Thoracic aorta (tissue), 2 donors: ENCODE measurements at places on chromosomes 7 and 10. TPM values are rescaled to one million over a fixed set of nuclear protein-coding genes. Genes with fewer than 3 reads are reported as not detected.
A peak's percentile ranks its signal among the peaks of the same experiment; 100 is the strongest.

GRCh38 chr7:129948877-129949291 lies 3.9 kb downstream of the UBE2H start:
- H3K4me1 ChIP-seq, result peaks cover 48% of the 10 kb centered on the region
- DNase-seq, result peak; percentile 67
- H3K27me3 ChIP-seq, result no peaks in the 10 kb centered on the region
- peak overlapping the region; percentile 94 for H3K27ac ChIP-seq
- H3K36me3 ChIP-seq, result no peaks in the 10 kb centered on the region

DNA sequence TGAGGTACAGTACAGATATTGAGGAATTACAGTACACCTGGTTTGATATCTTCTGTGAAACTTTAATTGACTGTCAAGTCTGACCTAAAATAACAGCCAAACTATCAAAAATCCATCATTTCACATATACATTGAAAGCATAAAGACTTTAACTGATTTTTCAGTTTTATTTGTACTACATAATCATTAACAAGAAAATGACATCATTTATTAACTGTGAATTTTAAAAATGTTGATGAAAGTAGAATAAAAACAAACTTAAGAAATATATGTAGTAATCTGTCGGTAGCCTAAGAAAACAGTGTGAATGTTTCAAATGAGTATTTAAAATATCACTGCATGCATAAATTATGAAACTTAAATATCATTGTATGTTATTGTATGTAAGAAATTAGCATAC lies 836.7 kb upstream of the GHITM start:
- no peak for DNase-seq
- H3K27ac ChIP-seq, result no peak overlapping the region
- no peaks in the 10 kb centered on the region for H3K4me1 ChIP-seq
- H3K27me3 ChIP-seq, result no peaks in the 10 kb centered on the region
- H3K36me3 ChIP-seq, result no peaks in the 10 kb centered on the region
- no peak overlapping the region for H3K4me3 ChIP-seq

DNA sequence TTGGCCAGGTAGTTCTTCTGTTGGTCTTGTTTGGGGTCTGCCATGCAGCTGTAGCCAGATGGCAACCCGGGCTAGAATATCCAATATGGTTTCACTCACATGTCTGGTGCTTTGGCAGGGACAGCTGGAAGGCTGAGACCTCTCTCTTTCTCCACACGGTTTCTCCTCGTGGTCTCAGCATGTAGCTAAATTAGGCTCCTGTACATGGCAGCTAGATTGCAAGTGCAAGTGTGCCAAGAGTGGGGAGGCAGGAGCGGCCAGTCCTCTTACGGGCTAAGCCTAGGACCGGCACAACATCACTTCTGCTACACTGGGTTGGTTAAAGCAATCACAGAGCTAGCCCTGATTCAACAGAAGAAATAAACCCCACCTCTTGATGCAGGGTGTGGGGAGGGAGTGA lies 9.3 kb upstream of the PDE1C start:
- no peak overlapping the region for H3K27ac ChIP-seq
- DNase-seq, result no peak
- no peaks in the 10 kb centered on the region for H3K27me3 ChIP-seq
- no peak overlapping the region for H3K4me3 ChIP-seq
- no peaks in the 10 kb centered on the region for H3K36me3 ChIP-seq
- no peaks in the 10 kb centered on the region for H3K4me1 ChIP-seq

- DNase-seq, result no peak
- H3K27ac ChIP-seq, result no peak overlapping the region
- H3K27me3 ChIP-seq, result no peaks in the 10 kb centered on the region
- no peaks in the 10 kb centered on the region for H3K4me1 ChIP-seq
These were observed 140.4 kb upstream of the PRSS1 start for GRCh38 chr7:142608630-142609428.

DNA sequence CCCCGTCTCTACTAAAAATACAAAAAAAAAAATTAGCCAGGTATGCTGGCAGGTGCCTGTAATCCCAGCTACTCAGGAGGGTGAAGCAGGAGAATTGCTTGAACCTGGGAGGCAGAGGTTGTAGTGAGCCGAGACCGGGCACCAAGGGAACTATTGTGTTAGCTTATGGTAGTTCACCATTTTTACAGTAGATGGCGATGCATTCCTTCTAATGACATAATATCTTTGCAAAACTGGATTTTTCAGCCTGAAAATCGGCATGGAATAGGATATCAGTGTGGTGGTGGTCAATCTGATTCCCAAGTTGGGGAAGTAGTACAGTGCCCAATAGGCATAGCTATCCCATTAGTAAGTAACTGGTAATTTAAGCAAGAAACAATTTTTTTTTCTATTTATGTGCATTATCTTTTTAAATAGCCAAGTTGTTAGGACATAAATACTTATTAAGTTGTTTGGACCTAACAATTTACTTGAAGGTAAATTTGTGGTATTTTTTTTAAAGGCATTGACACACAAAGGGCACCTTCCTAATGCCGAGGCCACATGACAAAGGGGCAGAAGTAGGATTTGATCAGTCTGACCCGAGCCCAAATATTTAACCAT lies 17.6 kb upstream of the IMPDH1 start:
- no peaks in the 10 kb centered on the region for H3K27me3 ChIP-seq
- DNase-seq, result no peak
- no peak overlapping the region for H3K4me3 ChIP-seq
- H3K4me1 ChIP-seq, result no peaks in the 10 kb centered on the region
- no peak overlapping the region for H3K27ac ChIP-seq
- no peaks in the 10 kb centered on the region for H3K36me3 ChIP-seq

GRCh38 chr10:125449571-125449970 lies 233.4 kb downstream of the TEX36 start:
- no peaks in the 10 kb centered on the region for H3K36me3 ChIP-seq
- no peak overlapping the region for H3K27ac ChIP-seq
- no peak overlapping the region for H3K4me3 ChIP-seq
- H3K4me1 ChIP-seq, result no peaks in the 10 kb centered on the region
- H3K27me3 ChIP-seq, result no peaks in the 10 kb centered on the region

DNA sequence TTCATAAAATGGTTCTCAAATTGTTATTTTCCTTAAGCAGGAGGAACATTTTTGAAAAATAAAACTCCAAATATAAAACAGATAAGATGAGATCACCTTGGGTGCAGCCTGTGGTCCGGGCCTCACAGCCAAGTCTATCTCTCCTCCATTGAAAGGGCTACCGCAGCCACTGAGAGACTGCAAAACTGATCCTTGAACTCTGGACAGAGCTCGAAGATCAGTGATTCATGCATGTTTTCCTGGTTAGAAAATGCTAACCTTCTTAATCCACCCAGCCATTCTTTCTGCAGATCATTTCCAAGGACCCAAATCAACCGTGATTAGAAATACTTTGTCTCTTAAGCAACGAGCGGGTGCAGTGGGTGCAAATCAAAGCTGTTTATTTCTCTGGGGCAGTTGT lies 378.8 kb downstream of the PLXDC2 start:
- no peaks in the 10 kb centered on the region for H3K4me1 ChIP-seq
- H3K27me3 ChIP-seq, result no peaks in the 10 kb centered on the region
- no peak overlapping the region for H3K27ac ChIP-seq
- H3K4me3 ChIP-seq, result no peak overlapping the region
- no peaks in the 10 kb centered on the region for H3K36me3 ChIP-seq
- no peak for DNase-seq

DNA sequence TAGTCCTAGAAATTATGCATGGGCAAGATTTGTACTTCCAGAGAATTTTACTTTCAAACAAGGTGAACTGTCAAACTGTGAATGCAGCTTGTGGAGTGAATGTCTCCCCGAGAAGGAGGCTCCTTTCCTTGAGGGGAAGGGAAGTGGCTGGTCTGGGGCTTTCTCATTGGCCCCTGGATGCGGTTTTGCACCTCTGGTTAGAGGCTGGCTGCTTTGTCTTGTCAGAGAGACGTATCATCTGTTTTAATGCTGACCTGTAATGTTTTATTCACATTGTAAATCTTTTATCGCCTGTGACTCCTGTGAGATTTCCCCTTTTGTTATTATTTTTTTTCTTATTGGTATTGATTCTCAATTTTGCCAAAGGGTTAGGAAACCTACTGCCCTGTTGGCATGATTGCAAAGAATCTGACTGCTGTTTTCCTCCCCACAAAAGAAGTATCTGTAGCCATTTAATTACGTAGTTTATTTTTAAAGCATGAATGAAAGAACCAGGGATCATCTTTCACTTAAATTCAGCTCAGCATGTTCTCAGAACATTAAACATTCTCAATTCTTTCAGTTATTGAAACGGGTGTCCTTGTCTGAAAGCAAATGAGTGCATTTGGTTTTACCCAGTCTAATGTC lies 238.3 kb upstream of the NFE2L3 start:
- no peaks in the 10 kb centered on the region for H3K4me1 ChIP-seq
- H3K4me3 ChIP-seq, result no peak overlapping the region
- H3K27me3 ChIP-seq, result no peaks in the 10 kb centered on the region
- no peaks in the 10 kb centered on the region for H3K36me3 ChIP-seq

DNA sequence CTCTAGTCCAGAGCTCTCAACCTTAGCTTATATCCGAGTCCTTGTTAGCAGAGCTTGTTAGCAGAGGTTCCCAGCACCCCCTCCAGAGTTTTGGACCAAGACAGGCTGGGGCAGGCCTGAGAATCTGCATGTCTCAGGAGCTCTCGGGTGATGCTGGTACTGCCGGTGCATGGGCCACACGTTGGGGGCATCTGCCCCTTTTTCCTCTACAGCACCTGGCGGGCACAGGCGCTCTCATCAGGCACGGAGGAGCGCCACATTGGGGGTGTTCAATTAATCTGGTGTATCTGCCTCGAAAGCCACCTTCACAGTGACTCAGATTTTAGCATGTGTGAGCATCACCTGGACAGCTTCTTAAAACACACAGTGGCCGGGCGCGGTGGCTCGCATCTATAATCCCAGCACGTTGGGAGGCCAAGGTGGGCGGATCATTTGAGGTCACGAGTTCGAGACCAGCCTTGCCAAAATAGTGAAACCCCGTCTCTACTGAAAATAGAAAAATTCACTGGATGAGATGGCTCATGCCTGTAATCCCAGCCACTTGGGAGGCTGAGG lies 117.7 kb downstream of the ELFN1 start:
- DNase-seq, result no peak
- H3K36me3 ChIP-seq, result no peaks in the 10 kb centered on the region
- no peaks in the 10 kb centered on the region for H3K4me1 ChIP-seq
- no peak overlapping the region for H3K4me3 ChIP-seq
- H3K27ac ChIP-seq, result no peak overlapping the region
- no peaks in the 10 kb centered on the region for H3K27me3 ChIP-seq

DNA sequence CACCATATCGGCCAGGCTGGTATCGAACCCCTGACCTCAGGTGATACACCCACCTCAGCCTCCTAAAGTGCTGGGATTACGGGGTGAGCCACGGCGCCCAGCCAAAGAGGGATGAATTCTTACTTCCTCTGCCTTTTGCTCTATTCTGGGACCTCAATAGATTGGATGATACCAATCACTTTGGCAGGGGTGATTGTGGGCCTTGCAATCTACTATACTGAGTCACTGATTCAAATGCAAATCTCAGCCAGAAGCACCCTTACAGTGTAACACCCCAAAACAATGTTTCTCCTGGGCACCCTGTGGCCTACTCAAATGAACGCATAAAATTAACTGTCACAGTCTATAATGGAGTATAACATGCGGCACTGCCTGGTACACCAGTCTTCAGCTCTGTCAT lies 596.7 kb upstream of the LRRTM3 start:
- no peak overlapping the region for H3K4me3 ChIP-seq
- H3K4me1 ChIP-seq, result no peaks in the 10 kb centered on the region
- no peaks in the 10 kb centered on the region for H3K27me3 ChIP-seq
- no peak for DNase-seq
- no peak overlapping the region for H3K27ac ChIP-seq

Gene NODAL
- total RNA-seq, result not detected

Gene ANKRD16
- 15.0 TPM for total RNA-seq

Gene GPR15LG
- total RNA-seq, result not detected

Gene VIPR2
- 29.5 TPM for total RNA-seq
